NCI-H446 (cell line): ENCODE measurements at places on chromosomes 5 and 9.

DNA sequence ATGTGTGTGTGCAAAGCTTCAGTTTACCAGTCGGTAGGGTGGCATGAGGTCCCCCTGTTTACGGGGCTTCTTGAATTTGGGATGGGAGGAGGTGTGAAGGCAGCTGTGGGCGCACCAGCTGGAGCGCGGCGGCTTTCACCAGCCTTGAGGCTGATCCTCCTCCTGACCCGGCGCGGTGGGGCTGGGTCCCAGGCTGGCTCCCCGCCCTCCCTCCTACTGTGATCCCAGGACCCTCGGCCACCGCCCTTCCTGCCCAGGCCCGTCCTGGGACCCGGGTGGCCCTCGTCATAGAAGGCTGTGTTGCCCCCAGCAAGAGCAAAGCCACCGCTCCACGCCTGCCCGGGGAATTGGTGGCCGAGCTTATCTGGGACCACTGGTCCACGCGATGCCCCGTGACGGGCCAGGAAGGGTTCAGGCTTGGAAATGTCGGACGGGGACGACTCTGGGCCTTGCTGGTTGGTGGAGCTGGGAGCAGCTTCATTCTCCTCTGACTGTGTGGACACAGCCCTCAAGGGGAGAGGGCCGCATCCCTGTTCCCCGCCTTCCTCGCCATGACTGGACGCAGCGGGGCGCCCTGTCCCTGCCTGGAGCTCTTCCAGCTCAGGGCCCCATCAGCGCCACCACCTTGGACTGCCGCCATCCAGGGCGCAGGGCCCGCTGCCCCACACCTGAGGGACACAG, 271.1 kb upstream of the IRX1 start:
- DNase-seq = no peak

DNA sequence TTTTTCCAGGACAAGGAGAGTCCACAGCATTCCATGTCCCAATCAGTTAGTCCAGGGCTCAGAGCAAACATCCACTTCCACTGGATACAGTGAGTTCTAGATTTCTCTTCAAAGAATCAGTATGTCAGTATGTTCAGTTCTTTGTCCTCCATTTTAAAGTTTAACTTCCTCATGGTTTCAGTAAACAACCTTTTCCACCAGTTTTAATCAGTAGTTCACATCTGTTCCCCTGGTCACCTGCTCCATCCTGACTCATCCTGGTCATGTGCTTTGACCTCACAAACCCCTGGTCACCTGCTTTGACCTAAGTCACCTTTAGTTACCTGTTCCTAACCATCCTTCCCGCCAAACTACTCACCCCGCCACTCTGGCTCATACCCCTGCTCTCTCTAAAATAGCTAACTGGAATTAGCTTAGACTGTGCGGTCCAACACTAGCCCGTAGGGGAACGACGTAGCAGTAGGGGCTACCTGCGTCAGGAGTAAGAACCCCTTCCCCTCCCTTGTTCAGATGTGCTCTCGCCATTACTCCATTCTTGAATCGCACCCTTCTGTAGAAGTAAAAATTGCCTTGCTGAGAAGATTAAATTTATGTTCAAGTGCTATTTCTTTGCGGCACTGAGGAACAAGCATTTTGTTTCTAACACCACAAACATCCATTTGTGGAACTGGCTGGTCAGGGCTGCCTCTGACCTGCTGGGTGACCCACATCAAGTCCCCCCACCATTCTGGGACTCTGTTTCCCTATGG, 5.5 kb downstream of the ENG start:
- DNase-seq = no peak

DNA sequence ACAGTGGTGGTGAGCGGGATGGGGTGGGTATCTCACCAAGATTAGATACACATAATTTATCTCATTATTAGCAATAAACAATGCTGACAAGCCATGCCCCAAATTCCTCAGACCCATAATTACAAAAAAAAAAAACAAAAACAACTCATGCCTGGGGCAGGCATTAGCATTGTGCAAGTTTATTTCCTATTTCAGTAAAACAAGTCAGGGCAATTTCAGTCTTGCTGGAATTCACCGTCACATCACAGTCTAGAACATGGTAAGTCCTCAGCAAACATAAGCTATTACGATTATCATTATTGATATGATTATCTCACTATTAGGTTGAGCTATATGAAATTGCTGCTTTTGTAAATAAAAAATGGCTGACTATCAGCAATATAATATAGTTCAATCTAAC, 57.5 kb upstream of the GNAQ start:
- no peak for DNase-seq

- DNase-seq = no peak
These were observed 188.9 kb upstream of the RPS23 start for GRCh38 chr5:82466986-82467561.

- DNase-seq = peak; percentile 4
These were observed 80.7 kb downstream of the GRIA1 start for GRCh38 chr5:153571162-153571561.

DNA sequence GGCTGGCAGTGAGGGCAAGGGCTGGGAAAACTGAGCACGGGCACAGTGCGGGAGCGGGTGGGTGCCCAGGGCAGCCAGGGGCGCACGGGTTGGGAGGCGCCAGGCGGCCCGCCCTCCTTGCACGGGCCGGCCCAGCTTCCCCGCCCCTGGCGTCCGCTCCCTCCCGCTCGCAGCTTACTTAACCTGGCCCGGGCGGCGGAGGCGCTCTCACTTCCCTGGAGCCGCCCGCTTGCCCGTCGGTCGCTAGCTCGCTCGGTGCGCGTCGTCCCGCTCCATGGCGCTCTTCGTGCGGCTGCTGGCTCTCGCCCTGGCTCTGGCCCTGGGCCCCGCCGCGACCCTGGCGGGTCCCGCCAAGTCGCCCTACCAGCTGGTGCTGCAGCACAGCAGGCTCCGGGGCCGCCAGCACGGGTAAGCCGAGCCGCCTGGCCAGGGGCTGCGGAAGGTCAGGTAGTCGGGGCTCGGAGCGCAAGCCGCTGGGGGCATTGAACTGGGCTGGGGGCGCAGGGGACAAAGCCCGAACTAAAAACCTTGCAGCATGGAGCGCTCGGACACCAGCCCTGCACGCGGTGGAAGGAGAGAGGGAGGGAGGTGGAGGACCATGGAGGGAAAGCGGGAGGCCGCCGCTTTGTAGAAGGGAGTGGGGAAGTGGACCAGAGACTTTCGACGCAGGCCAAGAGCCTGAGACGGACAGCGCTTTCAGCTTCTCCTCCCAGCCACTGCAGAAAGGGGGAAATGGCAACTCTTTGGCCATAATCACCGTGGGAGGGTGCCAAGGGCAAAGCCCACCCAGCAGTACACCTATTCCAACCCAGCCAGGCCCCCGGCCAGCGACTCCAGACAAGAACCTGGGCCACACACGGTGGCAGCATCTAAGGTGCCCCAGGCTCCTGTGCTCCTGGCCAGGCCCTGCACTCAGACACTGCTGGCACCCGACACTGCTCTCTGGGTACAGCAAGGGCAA, at the start of gene TGFBI:
Gene TGFBI, plus strand, starts transcription at position 207 of the 961 bp plus-strand sequence. Its CDS starts 68 bp downstream, at position 275.
- no peak for DNase-seq

DNA sequence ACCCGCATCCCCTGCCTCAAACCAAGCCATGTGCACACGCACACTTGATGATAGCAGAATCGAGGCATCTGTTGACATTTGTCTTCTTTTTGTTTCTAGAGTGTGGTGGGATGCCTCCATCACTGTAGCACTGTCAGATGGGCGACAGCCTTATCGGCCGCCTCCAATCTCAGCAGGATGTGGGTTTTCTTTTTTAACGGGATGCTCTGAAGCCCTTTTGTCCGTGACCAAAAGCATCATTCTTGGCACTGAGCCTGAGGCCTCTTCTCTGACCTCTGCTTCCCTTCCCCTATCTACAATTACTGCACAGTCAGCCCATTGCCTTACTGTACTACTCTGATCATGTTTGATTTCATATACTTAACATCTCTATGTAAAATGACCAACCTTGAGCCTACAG, 78.3 kb downstream of the LMNB1 start:
- DNase-seq = no peak

GRCh38 chr5:159341906-159342310, 11.6 kb upstream of the IL12B start:
- DNase-seq = no peak

DNA sequence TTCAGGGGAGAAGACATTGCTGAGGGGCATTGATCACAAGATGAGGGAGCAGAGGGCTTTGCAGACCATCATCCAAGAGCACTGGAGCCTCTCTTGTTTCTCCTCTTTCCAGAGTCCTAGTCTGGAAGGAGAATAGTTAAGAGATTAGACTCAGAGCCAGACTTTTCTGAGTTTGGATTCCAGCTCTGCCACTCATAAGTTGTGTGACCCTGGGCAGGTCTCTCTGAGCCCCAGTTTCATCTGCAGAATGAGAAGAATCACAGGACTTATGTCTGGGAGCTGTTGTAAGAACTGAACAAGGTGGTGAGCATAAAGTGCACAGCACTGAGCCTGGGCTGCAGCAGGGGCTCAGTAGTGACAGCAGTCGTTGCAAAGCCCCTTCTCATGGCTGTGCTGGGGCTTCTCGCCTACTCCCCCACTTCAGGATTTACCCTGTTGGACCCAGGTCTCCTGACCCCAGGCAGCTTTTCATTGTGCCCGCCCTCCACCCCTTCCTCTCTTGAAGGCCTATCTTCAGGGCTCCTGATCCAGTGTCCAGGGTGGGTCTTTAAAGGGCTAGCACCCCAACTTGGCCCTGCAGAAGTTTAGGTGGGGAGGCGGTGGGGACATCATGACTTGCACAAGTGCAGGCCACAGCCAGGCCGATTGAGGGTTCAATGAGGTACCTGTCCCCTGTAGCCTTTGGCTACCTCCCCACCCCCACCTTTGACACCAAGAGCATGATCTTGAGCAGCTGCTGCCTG, 1.5 kb downstream of the SYNPO start:
- DNase-seq = no peak

DNA sequence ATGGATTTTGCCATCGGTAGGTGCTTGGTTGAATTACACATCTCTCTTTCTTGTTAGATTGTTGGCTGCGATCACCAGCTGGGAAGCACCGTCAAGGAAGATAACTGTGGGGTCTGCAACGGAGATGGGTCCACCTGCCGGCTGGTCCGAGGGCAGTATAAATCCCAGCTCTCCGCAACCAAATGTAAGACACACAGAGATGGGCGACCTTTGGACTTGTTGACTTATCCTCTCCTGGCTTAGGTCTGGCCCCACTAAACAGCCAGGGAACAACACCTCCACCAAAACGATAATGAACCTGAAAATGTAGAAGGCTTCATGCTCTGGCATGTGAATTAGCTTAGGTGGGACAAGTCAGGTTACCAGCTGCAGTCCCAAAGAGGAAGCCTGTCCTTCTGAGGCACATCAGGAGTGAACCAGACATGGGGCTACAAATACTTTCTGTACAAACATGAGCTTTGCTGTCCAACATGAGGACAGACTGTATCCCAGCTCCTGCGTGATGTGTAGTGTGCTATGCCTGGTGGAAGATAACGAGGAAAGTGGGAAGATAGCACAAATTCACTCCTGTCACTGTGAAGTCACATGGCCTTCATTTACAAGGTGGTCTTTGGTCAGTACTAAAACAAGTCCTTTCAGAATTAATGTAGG, 148.4 kb downstream of the ADAMTSL1 start:
- no peak for DNase-seq
